NCI-H187 (cell line): ENCODE measurements at places on chromosomes 1 and 21.

- DNase-seq, result no peak
These were observed 396.6 kb downstream of the BRINP2 start for GRCh38 chr1:177567393-177567792.

DNA sequence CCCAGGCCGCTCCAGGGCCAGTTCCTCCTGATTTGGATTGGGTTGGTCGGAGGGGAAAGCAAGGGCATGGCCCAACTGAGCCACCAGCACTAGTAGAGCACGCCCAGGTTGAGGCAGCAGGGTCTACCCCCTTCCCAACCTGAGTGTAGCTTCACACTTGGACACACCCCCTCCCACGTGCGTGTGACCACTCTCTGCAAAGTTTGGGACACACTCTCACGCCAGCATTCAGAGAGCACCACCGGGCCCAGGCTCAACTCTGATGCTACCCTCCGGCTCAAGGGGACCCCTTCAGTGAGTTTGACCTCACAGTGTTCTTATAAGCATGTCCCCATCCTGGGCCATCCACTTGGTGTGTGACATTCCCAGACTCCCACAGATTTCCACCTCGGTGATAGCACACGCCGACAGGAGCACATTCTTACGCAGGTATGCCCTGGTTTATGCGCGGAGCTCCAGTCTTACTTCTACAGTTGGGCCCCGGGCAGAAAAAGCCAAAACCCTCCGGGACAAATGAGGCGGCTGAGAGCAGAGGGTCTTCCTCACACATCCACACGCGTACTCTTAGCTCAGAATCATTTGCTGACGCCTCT, 3.0 kb upstream of the DMRTA2 start:
- no peak for DNase-seq

- DNase-seq, result no peak
These were observed 60.1 kb upstream of the NEK2 start for GRCh38 chr1:211735208-211736170.

- no peak for DNase-seq
These were observed 165.9 kb downstream of the KCNT2 start for GRCh38 chr1:196442366-196442765.

GRCh38 chr1:21574466-21575151, 65.4 kb downstream of the ALPL start:
- peak; percentile 76 for DNase-seq

GRCh38 chr1:20390589-20391331, 95.2 kb downstream of the CAMK2N1 start:
- no peak for DNase-seq

- no peak for DNase-seq
These were observed 54.7 kb downstream of the KDM1A start for GRCh38 chr1:23074012-23074411.

- DNase-seq, result no peak
These were observed 5.4 kb upstream of the ZNF281 start for GRCh38 chr1:200415227-200415626.

- no peak for DNase-seq
These were observed 224.9 kb upstream of the FGGY start for GRCh38 chr1:59071876-59072582.

GRCh38 chr1:85342207-85342606, 65.8 kb upstream of the BCL10 start:
- no peak for DNase-seq

GRCh38 chr1:230800891-230801840, 54.0 kb downstream of the CAPN9 start:
- no peak for DNase-seq

GRCh38 chr1:26772687-26773086, 15.1 kb upstream of the PIGV start:
- DNase-seq, result no peak

GRCh38 chr1:215636258-215636965, 69.3 kb downstream of the KCTD3 start:
- no peak for DNase-seq

- no peak for DNase-seq
These were observed 569.6 kb upstream of the ADGRL2 start for GRCh38 chr1:81230983-81231728.

GRCh38 chr1:172600615-172601014, 58.3 kb upstream of the FASLG start:
- DNase-seq, result no peak

GRCh38 chr1:40183055-40183710, 22.0 kb downstream of the RLF start:
- no peak for DNase-seq

- no peak for DNase-seq
These were observed 960.0 kb downstream of the PLA2G4A start for GRCh38 chr1:187788718-187789117.

GRCh38 chr1:185603158-185603557, 131.0 kb upstream of the HMCN1 start:
- no peak for DNase-seq

- DNase-seq, result no peak
These were observed 12.8 kb downstream of the S100A7 start for GRCh38 chr1:153447498-153448170.

DNA sequence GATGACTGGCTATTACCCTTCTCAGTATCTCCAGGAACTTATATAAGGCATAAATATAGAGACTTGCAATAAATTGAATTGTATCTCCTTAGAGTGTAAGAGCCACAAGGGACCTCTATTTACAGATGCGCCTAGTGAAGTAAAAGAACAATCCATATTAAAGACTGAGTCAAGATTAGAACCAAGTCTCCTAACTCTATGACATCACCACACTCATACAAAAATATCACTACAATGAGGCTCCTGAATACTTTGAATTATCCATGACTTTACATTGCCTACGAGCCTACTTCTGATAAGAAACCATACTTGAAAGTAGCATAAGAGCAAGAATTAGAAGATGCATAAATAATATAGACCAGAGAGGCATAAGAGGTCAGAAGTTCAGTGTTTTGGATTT, 18.8 kb downstream of the DPYD start:
- no peak for DNase-seq

- no peak for DNase-seq
These were observed 40.9 kb upstream of the IKBKE start for GRCh38 chr1:206429421-206429820.

DNA sequence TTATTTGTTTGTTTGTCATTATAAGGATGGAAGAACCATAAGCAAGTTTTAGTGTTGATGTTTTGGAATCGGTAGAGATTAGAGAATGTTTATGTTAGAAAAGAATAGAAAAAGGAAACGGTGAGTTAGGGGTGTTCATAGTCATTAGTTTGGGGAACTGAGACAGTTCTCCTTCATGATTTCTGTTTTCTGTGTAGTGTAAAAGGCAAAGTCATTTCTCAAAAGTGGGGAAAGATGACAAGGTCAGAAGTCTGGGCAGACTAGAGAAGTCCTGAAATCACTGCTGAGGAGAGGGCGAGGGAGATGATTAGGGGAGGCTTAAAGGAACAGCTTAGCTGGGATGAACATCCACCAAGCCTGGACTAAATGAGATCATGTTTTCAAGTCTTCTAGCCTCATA, 498.9 kb downstream of the TTLL7 start:
- DNase-seq, result no peak

- DNase-seq, result no peak
These were observed 78.0 kb downstream of the ATP6V1G3 start for GRCh38 chr1:198462365-198463019.

GRCh38 chr1:245007852-245008251, 143.5 kb upstream of the HNRNPU start:
- DNase-seq, result no peak

DNA sequence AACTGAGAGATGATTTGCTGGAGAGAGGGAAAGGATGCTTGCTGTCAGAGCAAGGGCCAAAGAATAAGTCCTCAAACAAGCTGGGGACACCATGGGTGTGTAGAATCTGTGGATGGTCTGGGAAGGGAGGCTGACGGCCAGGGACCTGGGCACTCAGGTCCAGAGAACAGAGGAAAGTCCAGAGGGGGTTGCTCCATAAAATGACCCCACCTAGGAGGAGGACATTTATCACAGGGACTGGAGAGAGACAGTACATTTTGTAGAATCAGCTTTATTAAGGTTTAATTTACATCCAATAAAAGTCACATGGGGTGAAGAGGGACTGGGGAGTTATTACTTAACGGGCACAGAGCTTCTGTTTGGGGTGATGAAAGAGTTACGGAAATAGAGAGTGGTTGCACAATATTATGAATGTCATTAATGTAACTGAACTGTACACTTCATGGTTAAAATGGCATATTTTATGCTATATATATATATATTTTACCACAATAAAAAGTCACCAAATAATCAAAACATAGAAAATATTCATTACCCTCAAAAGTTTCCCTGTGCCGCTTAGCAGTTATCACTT, 73.0 kb upstream of the ABCD3 start:
- DNase-seq, result no peak

GRCh38 chr1:8818325-8818775, 910 bp upstream of the RERE start:
- no peak for DNase-seq

DNA sequence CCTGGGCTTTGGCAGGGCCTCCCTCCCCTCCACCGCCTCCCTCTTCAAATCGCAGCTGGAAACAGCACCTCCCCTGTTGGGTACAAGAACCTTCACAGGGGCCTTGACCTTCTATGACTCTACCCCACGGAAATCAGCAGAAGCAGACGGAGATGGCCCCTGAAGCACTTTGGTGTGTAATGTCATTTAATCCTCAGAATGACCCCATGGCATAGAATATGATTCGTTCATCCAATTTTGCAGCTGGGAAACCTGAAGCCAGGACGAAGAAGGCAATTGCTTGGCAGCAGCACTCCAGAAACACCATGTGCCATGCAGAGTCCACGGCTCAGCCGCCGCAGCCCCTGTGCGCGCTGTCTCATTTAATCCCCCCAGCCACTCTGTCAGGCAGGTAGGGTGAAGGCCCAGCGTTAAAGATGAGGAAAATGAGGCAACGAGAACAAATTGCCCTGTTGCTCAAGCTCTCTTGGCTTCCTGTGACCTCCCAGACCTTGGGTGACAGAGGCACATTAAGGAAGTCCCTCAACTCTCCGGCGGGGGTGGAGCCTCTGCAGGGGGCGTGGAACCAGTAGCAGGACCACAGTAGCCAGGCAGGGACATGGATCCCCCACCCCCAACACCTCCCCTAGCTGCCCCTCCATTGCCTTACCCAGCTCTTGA, 25.8 kb upstream of the LAPTM5 start:
- DNase-seq, result no peak

- no peak for DNase-seq
These were observed 23.4 kb upstream of the TSHB start for GRCh38 chr1:115006191-115006590.
